ENCODE measurements at places on chromosomes 7 and 10.

DNA sequence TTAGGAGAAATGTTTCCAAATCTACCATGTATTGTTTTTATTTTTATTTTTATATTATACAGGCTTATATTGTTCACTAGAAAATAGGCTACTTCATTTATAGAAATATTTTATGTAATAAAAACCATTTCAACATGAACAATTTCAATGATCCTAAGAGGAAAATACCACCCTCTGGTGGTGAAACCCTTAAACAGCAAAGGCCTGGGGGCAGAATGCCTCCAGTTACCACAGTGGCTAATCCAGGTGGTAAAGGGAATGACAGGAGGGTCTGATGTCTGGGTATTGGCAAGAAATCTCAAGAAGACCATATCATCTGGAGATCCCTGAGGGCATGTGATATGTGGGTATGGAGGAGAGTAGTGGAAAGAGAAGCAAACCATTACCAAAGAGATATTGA lies 19.3 kb downstream of the MACC1 start:
- no peak for DNase-seq

- no peak for DNase-seq
These were observed 6.2 kb upstream of the TMEM243 start for GRCh38 chr7:87225696-87226095.

- DNase-seq, result no peak
These were observed 9.8 kb upstream of the LAMB1 start for GRCh38 chr7:108012499-108013430.

DNA sequence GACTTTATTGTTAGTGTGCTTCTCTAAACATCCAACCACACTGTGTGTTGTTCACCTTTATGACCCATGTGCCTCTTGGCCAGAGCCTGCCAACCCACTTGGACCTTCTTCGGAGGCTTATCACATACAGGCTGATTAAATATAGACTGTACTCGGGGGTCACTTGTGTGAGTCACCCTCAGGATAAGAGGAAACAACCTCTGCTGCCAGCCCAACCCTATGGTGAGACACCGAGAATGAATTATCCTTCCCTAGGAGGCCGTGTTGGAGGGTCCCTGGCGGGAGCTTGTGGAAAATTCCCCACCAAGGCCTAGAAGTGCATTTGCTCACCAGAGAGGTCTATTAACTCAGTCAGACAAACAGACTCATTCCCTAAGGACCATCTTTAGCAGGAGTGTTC lies 63.0 kb downstream of the FAS start:
- DNase-seq, result no peak

- no peak for DNase-seq
These were observed 165.0 kb upstream of the TBX20 start for GRCh38 chr7:35418716-35419390.

DNA sequence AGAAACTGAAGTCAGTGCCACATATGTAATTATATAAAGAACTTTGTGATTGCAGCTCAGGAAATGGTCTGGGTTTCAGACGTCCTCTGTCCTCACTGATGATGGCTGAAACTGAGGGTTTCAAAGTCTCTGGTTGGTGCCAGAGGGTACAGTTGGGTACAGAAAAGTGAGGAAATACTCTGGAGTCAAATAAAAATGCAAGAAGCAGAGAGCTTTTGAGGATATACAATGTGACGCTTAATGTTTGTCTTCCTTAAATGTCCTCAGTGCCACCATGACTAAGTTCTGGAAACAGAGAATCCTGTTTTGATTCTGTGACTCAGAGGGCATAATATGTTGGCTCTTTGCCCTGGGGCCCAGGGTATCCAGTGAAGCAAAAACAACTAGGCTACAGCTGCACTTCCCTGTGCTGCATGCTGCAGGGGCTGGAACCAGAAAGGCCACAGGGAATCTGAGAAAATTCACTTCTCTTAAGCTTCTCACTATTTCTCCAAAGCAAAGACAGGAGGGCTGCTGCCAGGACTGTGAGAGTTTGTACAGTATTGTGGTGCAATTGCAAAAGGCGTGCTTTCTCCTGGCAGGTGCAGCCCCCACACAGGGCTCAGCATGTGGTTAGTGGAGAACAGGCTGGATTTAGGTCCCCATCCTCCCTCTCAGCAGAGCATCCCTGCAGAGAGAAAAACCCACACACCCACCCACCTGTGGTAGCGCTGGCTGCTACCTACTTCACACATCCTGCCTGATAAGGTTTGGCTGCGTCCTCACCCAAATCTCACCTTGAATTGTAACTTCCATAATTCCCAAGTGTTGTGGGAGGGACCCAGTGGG lies 169.5 kb upstream of the SVIL start:
- DNase-seq, result no peak

DNA sequence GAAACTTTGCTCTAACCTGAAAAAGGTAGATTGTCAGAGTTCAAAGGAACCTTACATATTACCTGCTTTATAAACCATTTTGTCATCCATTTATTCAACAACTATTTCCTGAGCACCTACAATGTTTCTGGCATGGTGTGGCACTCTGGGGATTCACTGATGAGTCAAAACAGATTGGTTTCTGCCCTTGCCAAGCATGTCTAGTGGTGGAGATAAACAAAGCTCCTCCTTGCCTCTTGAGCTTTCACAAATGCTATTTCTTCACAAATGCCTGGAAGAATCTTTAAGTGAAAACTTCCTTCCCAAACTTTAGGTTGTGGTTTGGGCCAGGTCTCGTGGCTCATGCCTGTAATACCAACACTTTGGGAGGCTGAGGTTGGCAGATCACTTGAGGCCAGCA lies 85.1 kb upstream of the RELN start:
- no peak for DNase-seq

- no peak for DNase-seq
These were observed 2.1 kb upstream of the ADD3 start for GRCh38 chr10:110005719-110006118.

GRCh38 chr10:30985512-30985911 lies 46.2 kb downstream of the ZNF438 start:
- DNase-seq, result no peak

- DNase-seq, result no peak
These were observed 994 bp upstream of the LRGUK start for GRCh38 chr7:134126146-134126545.

DNA sequence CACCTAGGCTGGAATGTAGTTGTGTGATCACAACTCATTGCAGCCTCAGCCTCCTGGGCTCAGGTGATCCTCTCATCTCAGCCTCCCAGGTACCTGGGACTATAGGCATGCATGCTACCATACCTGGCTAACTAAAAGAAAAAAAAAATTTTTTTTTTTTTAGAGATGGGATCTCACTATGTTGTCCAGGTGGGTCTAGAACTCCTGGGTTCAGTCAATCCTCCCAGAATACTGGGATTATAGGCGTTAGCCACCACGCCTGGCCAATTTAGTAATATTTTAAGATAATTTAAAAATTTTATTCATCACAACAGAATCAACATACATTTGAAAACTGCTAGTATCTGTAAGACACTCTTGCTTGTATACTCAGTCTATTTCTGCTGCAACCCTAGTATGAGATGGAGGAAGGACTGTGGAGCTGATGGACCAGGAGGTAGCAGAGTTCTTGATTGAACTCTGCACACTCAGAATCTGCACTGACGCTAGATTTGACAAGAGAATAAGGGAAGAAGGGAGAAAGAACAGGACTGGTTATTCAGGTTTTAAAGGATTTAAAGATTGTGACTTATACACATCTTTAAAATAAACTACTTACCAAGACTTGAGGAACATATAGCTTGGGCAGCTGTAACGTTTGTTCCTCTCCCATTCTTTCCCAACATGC lies 57.6 kb downstream of the VCL start:
- no peak for DNase-seq

- DNase-seq, result no peak
These were observed 4.8 kb upstream of the CYP3A43 start for GRCh38 chr7:99822731-99823718.

DNA sequence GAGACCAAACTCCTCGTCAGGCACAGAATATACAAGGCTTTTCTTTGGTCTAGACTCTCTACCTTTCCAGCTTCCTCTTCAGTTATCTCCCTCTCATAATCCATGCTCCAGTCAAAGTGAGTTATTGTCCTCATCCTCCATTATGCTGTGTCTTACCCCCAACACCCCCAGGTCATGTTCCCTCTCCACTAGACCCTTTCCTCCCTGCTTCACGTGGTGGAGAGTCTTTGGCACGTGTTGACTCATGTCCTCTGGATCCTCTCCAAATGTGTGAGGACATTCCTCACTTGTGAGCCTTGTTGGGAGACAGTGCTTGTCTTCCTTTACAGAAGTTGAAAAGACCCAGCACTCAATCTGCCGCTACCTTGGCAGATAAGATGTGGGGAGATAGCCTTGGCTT lies 36.0 kb upstream of the DLD start:
- no peak for DNase-seq

DNA sequence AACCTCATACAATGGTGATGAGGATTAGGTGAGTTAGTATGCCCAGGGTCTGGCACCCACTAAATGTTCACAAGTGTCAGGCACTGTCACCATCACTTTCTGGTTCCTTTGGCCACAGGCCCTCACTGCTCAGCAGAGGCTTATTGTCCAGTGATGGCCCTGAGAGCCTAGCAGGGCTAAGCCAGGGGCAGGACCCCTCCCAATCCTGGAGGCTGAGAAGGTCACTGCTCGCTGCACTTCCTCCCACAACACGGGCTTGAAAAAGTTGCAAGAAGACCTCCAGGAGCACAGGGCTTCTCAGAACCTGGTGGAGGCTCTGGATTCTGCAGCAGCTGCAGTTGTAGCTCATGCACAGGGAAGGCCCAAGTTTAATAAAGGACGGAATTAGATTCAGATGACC lies 48.1 kb downstream of the DRGX start:
- DNase-seq, result no peak

DNA sequence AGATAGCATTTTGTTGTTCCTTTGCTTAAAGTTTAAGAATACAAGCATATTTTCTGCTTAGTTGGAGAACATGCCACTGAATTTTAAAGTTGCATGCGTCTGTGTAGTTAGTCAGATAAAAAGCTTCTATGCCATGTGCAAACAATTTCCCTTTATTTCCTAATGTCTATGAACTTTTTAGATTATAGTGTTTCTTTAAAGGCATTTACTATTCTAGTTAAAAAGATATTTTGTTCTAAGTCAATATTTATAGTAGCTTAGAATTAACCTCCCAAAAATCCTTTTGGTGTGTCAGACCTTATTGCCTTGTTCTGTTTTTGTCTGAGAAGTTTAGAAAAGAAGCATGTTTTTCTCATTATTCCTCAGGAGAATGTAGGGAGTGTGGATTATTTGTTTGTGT lies 99.0 kb upstream of the GATA3 start:
- no peak for DNase-seq

DNA sequence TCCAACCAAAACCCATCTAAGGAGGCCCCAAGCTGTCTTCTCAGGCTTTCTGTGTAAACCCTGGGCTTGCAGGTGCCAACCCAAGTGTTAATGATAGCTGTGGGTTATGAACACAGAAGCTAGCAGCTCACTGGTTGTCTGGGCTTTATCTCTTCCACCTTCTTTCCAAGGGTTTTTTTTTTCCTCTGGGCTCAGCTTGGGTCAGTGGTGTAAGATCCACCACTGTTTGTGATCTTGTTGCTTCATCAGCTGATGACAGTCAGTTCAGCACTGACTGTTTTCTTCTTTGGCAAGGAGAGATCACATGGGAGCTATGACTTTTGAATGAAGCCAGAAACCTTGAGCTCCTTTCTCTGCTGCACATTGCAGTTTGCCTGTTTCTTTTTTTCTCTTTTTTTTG lies 4.6 kb downstream of the GTPBP4 start:
- DNase-seq, result no peak

- no peak for DNase-seq
These were observed 6.6 kb downstream of the CUBN start for GRCh38 chr10:17122726-17123661.

GRCh38 chr7:30308389-30308788 lies 24.0 kb downstream of the ZNRF2 start:
- no peak for DNase-seq

GRCh38 chr7:157789942-157790341 lies 453.1 kb downstream of the DNAJB6 start:
- no peak for DNase-seq

DNA sequence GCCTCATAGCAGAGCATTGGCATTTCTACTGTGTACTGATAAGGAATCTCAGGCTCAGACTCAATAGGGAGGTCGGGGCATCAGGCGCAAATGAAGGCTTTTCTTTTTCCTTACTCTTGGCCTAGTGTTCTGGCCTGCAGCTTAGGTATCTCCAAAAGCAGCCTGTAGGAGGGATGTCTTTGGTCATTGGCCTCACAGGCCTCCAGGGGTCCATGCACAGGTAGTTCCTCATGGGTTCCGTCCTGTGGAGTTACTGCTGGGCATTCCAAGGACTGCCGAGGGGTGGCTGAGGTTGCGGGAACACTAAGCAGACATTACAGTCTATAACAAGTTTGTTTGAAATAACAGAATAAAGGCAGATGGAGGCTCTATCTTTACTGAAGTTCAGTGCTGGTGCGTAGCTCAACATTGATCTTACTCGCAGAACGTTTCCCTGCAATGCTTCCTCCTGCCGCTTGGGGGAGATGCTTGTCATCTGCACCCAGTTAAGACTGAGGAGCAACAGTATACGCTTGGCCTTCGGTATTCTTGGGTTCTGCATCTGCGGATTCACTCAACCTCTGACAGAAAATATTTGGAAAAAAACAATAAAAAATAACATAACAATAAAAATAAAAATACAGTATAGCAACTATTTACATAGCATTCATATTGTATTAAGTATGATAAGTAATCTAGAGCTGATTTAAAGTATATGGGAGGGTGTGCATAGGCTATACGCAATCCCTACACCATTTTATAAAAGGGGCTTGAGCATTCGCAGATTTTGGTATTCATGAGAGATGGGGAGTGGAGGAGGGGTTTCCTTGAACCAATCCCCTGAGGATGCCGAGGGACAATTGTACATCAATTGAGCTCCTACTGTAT lies 58.9 kb downstream of the SH2D4B start:
- no peak for DNase-seq

DNA sequence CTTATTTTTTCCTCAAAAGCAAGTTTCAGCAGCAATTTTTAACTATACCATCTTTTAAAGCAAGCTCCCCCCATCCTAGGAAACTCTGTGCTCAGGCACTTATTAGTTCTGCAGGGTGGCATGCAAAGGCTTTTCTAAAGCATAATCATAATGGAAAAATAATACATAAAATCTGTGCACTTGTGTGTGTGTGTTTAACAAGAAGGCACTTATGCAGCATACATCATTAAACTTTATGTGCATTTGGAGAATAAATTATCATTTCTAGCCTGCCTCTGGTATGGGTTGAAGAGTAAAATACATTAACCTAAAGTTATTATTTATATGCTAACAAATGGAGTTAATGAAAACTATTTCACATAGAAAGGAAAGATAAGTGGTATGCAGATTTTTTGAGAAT lies 5.6 kb upstream of the RASSF4 start:
- DNase-seq, result no peak

- no peak for DNase-seq
These were observed 32.7 kb downstream of the DOCK4 start for GRCh38 chr7:112173568-112173905.

DNA sequence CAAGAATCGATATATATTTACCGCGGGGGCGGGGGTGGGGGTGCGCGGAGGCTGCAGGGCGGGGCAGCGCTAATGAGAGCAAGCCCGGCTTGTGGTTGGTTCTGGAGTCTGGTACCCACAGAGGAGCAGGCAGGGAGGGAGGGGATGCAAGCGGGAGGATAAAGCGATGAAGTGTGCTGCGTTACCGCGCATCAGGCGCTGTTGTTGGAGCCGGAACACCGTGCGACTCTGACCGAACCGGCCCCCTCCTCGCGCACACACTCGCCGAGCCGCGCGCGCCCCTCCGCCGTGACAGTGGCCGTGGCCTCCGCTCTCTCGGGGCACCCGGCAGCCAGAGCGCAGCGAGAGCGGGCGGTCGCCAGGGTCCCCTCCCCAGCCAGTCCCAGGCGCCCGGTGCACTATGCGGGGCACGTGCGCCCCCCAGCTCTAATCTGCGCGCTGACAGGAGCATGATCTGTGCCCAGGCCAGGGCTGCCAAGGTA lies at the start of gene HECW1:
Gene HECW1 (plus strand): TSS at position 189 of the 482 bp plus-strand sequence. CDS start 131,259 bp downstream, outside the sequence.
- DNase-seq, result no peak

Data from NCI-H1105 (cell line).